ENCODE measurements at places on chromosomes 1 and 21.

DNA sequence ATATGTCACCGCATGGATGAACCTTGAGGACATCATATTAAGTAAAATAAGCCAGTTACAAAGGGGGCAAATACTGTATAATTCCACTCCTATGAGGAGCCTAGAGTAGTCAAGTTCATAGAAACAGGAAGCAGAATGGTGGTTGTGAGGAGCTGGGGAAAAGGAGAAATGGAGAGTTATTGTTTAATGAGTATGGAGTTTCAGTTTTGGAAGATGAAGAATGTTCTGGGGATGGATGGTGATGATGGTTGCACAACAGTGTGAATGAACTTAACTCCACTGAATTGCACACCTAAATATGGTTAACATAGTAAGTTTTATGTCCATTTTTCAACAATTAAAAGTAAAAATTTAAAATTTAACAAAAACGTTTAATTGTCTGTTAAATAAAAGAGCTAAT, 220.9 kb upstream of the JUN start:
- no peak for DNase-seq

- no peak for DNase-seq
These were observed 1.1 kb downstream of the SLC5A9 start for GRCh38 chr1:48223366-48224240.

DNA sequence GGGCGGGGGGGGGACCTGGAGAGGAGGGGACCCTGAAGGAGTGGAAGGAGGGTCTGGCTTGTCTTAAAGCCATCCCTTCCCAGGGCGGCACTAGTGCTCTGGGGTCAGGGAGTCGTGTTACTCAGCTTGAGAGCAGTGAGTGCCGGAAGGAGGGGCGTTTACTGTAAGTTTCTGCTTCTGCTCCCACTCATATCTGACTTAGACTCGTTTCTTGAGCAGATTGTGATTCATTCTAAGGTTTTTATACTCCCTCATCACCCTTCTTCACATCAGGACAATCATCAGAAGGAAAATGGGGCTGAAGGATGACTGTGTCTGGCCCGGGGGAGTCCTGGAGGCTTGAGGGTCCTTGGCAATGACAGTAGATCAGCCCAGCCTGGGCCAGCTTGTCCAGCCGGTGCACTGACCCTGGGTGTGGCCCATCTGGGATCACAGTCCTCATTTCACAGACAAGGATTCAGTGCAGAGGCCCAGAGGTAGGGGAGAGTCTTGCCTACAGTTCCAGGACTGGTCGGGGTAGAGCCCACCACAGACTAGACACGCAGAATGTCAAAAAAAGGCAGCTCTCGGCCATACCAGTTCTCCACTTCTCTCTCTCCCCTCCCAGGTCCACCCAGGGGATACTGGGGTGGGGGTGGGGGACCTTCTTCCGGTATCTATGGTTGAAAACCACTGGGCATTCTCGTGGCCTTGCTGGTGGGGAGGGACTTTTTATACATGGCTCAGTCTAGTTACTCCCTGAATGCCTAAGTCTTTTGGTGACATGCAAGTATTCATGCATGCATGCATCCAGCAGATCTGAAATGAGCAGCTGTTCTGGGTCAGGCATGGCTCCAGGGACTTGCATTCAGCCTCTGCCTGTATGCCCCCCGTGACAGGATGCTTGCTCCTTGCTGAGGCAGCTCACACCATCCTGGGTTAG, 5.1 kb downstream of the TNFRSF8 start:
- DNase-seq: no peak

GRCh38 chr1:201217851-201218250, 27.2 kb downstream of the IGFN1 start:
- no peak for DNase-seq

DNA sequence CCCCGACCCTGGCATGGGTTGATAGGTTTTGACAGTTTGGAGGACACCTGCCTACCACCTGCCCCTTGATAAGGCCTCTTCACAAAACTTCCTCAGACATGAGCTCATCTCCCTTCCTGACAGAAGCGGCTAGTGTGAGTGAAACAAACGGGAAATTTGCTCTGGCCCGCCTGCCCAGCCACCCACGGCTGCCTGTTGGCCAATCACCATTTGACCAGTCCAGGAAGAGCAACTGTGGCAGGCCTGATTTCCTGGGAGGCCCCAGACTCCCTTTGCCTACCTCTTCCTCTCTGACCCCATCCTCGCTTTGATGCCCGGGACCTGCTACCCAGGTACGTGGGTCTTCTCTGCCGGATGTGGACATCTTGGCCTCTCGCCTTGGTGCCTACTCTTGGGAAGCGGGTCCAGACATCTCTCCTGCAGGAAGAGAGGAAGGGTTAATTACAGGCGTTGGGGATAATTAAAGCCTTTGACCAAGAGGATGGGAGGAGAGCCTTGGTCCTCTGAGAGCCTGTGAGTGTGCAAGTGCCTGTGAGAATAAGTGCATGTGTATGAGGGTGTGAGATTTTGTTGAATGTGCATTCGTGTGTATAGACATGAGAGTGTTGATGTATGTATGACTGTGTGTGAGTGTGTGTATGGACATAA, 1.1 kb upstream of the EPHA2 start:
- DNase-seq: no peak

GRCh38 chr1:41365772-41366454, 4.7 kb downstream of the FOXO6 start:
- DNase-seq: no peak

- DNase-seq: no peak
These were observed 35.0 kb upstream of the GPR153 start for GRCh38 chr1:6295910-6296309.

DNA sequence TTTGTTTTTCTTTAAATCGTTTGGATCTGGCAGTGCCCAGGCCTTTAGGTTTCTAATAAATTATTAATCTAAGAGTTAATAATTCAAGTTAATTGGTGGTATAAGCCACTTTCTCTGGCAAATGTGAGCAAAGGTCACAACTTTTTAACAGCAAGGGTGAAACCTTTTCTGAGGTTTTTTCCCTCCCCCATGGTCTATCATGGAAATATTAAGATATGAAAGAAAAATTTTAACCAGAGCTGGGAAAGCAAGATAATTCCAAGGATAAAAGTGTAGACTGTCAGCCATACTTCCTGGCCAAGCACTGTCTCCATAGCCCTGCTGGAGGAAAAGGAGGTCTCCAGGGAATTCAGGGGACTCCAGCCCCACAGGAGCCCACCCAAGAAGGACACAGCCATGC, 341.2 kb downstream of the SETD4 start:
- DNase-seq: no peak

- no peak for DNase-seq
These were observed 50.9 kb downstream of the ACTL8 start for GRCh38 chr1:17805869-17806684.

DNA sequence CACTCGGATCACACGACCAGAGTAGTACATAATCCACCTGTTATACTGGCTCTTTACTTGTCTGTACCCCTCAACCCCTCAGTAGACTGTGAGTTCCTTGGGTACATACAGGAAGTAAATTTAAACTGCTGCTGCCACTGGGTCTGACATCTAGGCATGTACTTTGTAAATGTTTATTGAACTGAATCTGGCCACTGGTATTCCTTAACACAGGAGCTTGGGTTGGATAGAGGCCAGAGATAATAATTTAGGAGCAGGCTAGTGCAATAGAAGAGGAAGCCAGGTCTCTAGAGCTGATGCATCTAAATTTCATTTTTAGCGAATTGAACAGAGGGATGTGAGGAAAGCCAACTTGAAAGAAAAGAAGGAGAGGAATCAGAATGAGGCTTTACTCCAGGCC, 12.4 kb downstream of the TTC4 start:
- DNase-seq: no peak

- DNase-seq: no peak
These were observed 6.8 kb downstream of the TRNP1 start for GRCh38 chr1:27000090-27000816.

DNA sequence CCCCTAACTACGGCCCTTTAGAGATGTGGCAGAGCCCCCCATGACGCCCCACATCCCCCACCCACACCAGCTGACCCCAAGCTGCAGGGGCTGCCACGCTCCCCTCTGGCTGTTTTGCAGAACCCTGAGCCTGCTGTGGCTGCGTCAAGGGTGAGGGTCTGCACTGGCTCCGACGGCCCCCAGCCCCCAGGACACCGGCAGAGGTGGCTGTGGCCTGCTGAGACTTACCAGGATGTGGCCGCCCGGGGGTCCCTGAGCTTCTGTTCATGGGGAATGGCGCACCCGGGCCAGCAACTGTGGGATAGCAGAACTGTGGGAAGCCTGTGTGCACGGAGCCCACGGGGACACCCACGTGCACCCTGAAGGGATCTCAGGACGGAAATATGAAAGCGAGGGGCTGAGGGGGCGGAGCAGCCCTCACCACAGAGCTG, 12.8 kb upstream of the RNF223 start:
- no peak for DNase-seq

- no peak for DNase-seq
These were observed 12.1 kb upstream of the ABL2 start for GRCh38 chr1:179241530-179242097.

- peak; percentile 58 for DNase-seq
These were observed 20.8 kb downstream of the PHLDA3 start for GRCh38 chr1:201447903-201448871.

DNA sequence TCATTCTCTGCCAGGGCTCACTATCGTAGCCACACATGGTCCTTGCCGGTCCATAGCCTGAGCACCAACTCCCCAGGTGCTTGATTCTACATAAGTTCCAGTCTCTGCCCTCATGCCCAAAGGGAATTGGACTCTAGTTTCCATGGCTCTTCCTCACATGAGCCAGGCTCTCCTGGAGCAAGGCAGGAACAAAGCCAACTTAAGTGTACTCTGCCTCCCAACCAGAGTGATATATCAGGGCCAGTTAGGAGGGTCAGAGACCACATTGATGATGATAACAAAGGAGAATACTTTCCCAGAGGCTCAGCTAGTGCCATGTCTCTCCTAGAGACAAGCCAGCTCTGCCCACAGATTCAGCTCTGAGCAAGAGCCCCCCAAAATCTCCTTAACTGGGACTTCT, 70.9 kb downstream of the ERI3 start:
- DNase-seq: no peak

GRCh38 chr1:102919659-102920058, 188.7 kb downstream of the COL11A1 start:
- DNase-seq: no peak

GRCh38 chr1:231284441-231284840, 43.4 kb downstream of the GNPAT start:
- no peak for DNase-seq

DNA sequence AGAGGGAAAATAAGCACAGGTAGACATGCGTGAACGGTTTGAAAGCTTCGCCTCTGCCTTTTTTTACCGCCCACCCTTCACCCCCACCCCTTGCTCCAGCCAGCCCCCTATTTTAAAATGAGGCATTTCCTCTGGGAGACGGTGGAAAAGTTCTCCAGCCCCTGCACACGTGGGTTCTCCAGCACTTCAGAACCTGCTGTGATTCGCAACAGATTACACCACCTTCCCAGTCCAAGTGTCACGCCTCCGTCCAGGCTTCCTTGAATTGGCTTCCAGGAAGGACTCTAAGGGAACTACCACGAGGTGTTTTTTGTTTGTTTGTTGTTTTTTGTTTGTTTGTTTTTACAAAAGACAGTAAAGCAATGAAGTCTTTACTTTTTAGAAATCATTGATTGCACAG, 2.6 kb downstream of the LRRC7 start:
- DNase-seq: no peak

DNA sequence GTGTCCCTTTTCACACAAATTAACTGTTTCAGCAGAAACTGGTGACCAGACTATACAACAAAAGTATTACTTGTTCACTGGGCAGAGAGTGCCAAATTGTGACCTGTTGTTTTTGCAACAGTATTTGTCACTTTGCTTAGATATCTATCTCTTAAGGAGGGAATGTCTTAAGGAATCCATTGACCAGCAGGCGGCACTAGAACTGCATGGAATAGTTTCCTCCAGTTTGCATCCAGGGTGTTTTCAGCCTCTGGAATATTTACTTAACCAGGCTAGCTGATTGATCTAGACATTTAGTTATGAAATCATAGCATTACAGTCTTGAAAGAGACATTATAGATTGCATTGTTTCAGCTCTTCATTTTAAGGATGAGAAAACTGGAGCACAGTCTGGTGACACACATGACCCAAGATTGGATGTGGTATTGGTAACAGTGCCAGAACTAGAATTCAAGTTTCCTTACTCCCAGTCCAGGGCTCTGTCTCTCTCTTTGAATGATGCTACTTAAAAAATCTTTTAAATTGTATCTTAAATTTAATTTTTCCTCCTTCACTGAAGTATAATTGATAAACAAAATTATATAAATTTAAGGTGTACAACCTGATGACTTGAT, 16.9 kb downstream of the RPTN start:
- no peak for DNase-seq

DNA sequence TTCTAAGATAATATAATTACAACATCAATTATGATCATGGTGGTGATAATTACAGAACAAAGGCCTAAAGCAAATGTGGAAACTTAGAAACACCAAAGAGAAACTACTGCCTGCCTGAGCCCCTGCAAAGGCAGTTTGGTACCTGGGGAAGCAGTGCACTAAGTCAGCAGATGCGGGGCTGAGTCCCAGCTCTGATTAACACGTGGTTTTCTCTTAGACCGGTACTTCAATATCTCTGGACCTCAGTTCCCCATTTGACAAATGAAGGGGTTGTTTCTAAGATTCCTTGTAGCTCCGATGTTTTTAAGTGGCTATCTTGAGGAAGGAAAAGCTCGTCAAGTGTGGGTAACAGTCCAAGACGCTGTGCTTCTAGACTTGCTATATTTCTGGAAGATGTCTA, 16.7 kb upstream of the PLEKHA6 start:
- no peak for DNase-seq

GRCh38 chr1:11893907-11894251, 32.3 kb downstream of the KIAA2013 start:
- peak; percentile 53 for DNase-seq

- no peak for DNase-seq
These were observed 3.4 kb upstream of the ARHGAP29 start for GRCh38 chr1:94240822-94241221.

- DNase-seq: no peak
These were observed 222.3 kb downstream of the RHOU start for GRCh38 chr1:228957535-228957934.

- no peak for DNase-seq
These were observed 69.6 kb downstream of the HSPA13 start for GRCh38 chr21:14313300-14313699.

- no peak for DNase-seq
These were observed 4.1 kb downstream of the SAMSN1 start for GRCh38 chr21:14541841-14542490.

- no peak for DNase-seq
These were observed 35.4 kb upstream of the USP24 start for GRCh38 chr1:55250399-55251075.

- DNase-seq: no peak
These were observed 253.1 kb upstream of the IRF2BP2 start for GRCh38 chr1:234862944-234863515.

GRCh38 chr1:22775478-22775877, 64.8 kb downstream of the EPHB2 start:
- no peak for DNase-seq

- DNase-seq: no peak
These were observed 8.9 kb upstream of the HAO2 start for GRCh38 chr1:119359730-119360129.

- no peak for DNase-seq
These were observed 88.5 kb downstream of the SETD4 start for GRCh38 chr21:35971824-35972223.

GRCh38 chr1:39328095-39328494, 123.6 kb downstream of the MACF1 start:
- no peak for DNase-seq

- DNase-seq: peak; percentile 59
These were observed 449 bp upstream of the RCAN3 start for GRCh38 chr1:24502065-24502708.

Data from activated CD4-positive, alpha-beta T cell treated with anti-CD3 and anti-CD28 coated beads for 24 hours (primary cell).